ENCODE measurements at places on chromosomes 5 and 9.

DNA sequence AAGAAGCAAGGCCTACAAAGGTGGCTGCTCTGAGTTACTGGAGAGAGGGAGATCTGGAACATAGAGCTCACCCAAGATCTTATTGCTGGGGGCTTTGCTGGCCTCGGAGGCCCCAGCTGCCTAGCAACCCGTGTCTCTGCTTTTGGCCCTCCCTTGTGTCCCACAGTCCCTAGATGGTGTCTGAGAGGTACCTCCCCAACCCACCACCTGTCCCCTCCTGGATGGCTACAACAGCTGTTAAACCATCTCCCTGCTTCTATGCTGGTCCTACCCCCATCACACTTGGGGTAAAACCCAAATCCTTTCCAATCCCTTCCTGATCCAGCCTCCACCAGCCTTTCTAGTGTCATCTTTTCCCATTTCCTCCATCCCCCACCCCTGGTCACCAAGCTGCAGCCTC is 86.6 kb downstream of the PPARGC1B start:
- no peak for DNase-seq

GRCh38 chr5:158236511-158237335 is 377.8 kb upstream of the CLINT1 start:
- no peak for DNase-seq

DNA sequence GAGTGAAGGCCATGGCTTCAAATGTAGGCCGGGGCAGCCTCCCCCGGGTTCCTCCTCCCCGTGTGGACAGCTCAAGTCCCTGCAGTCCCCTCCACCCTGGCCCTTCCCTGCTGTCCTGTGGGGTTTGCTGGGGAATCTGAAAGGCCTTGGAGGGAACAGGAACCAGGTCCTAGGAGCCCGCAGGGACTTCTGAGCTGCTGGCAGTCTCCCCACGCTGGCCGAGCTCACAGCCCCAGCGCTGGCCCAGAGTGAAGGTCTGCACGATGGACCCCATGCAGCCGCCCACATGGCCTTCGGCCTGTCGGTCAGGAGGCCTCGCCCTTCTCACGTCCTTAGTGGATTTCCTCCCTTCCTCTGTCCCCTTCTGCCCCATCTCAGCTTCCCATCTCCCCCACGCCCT is 25.7 kb upstream of the NOTCH1 start:
- DNase-seq: no peak

- DNase-seq: no peak
These were observed 42.9 kb downstream of the UNC5A start for GRCh38 chr5:176853151-176853778.

DNA sequence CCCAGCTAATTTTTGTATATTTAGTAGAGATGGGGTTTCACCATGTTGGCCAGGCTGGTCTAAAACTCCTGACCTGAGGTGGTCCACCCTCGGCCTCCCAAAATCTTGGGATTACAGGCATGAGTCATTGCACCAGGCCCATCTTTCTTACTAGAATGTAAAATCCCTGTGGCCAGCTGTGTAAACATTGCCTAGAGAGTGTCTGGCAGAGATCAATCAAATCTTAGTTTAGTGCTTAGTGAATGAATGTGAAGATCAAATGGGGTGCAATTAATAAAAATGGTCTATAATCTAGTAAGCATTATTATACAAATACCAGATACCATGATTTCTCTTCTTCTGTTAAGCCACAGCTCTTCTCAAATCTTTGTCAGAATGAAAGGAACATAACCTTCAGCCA is 289.9 kb downstream of the KCTD16 start:
- DNase-seq: no peak

DNA sequence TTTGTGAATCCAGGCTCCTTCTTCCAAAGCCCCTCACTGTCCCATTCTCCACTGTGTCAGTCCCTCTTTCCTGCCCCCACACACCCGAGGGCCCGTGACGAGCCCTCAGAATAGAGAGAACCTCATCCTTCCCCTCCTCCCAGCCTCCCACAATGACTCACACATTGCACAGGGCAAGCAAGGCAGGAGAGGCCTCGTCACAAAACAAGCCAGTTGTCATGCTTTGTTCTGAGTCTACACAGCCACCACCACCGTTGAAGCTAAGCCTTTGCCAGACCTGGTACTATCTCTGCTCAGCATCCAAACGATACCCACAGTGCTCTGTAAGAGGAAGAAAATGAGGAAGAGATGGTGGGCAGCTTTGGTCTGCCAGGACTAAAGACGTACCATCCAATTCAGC is 142.2 kb upstream of the ZNF366 start:
- DNase-seq: no peak

DNA sequence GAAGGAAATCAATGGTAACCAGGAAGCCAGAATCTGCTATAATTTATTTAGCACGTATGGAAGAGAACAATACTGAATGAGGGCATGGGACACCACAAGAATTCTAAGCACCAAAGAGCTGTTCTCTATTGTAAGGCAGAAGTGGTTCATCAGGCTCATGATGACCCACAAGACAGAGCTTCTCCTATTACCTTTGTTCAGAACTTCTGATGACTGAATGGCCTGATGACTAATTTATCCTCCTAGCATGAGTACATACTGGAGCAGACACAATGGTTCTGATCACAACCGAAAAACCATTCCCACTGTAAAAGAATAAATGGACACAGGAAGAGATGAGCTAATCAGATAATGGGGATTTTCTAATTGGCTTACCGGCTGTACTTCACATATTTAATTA is 329.8 kb upstream of the PDE4D start:
- no peak for DNase-seq

DNA sequence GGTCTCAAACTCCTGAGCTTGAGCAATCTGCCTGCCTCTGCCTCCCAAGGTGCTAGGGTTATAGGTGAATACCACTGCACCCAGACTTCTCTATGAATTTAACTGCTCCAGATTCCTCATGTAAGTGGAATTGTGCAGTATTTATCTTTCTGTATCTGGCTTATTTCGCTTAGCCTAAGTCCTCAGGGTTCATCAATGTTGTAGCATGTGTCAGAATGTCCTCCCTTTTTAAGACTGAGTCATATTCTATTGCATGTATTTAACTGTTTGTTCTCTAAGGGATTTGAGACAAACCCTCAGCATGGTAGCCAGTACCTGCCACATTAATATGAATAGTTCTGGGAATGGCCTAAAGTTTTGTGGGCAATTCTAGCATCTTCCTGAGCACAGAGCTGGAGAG is 53.9 kb upstream of the TUT7 start:
- no peak for DNase-seq

- DNase-seq: no peak
These were observed 1400.7 kb downstream of the CDH12 start for GRCh38 chr5:21452449-21452848.

- no peak for DNase-seq
These were observed 182.3 kb upstream of the EFNA5 start for GRCh38 chr5:107853031-107853430.

DNA sequence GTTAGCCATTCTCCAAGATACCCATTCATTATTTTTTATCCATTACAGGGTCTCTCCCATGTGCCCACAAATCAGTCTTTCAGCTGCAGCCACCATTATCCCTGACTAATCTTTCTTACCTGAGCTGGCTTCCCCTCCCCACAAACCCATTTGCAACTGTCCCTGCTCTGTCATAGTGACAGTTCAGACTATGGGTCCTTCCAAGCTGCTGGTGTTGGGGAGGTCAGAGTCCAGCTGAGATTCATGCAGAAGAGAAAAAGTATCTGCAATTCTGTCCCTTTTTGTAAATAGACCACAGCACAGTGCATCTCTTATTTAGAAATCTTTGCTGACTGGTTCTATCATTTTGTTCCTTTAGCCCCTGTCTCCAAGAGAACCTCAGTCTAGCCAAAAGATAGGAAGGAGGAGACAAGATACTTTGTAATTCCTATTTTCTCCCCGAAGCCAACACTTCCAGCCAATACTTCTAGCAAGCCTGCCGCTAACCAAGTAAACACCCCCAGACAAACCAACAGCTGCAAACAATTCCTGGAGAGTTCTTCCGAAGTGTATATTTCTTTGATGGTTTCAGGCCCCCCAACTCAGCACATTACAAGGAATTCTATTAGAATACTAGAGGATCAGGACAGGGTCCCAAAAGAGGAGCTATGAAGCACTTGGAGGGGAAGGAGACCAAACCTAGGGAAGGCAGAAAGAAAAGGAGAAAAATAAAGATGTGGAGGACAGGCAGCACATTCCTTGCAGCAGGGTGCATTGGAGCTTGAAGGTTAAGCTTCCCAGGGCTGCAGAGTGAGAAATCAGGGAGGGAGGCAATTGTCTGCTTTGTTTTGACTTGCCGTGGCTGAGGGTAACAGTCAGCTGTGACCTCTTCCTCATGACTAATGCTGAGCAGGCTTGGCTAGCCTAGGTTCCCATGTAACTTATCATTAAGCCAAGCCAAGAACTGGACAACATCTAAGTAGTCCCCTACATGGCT is 148.5 kb downstream of the SGCD start:
- DNase-seq: no peak

- no peak for DNase-seq
These were observed 329.9 kb upstream of the ITGA1 start for GRCh38 chr5:52457810-52458209.

DNA sequence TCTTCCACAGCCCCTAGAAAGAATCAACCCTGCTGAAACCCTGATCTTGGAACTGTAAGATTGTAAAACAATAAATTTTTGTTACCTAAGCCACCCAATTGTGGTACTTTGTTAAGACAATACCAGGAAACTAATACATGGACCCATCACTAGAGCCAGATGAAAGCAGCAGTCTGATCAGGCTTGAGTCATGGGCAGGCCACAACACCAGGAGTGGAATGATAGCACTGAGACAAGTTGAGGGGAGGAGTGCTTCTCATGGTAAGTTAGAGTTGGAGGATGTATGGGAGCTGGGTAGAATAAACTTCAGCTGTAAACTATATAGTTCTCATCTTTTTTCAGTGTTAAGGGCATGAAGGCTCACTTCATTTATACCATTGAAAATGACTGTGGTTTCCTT is 164.4 kb upstream of the OR13F1 start:
- no peak for DNase-seq

DNA sequence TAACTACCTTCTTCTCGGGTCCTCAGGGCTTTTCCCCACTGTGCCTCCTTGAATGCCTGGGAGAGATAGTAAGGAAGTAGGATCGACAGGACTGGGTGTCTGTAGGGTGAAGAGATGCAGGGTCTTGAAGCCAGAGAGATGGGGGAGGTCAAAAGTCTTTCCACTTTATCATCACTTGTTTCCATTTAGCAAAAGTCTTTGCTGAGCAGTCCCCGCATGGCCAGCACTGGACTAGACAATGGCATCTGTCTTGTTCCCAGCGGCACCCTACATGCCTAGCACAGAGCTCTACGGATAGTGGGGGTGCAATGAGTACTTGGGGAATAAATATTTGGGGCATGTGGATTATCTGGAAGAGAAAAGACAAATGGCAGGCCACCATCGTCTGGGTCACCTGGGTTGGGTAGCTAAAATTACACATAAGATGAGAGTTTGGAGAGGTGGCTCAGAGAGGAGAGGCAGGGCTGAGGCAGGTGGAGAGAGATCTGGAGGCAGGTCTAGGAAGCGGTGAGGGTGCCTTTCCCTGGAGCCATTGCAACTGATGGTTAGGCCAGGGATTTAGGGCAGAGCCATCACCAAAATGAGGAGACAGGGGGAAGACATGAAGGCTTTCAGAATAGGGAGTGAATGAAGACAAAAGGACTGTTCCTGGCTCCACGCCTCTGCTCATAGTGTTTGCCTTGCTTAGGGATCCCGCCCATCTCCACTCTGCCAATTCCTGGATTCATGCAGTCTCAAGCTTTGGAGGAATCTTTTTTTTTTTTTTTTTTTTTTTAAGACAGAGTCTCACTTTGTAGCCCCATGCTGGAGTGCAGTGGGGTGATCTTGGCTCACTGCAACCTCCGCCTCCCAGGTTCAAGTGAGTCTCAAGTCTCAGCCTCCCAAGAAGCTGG is 250.8 kb upstream of the KLF4 start:
- no peak for DNase-seq

- no peak for DNase-seq
These were observed 48.4 kb downstream of the DMRT2 start for GRCh38 chr9:1098551-1098950.

DNA sequence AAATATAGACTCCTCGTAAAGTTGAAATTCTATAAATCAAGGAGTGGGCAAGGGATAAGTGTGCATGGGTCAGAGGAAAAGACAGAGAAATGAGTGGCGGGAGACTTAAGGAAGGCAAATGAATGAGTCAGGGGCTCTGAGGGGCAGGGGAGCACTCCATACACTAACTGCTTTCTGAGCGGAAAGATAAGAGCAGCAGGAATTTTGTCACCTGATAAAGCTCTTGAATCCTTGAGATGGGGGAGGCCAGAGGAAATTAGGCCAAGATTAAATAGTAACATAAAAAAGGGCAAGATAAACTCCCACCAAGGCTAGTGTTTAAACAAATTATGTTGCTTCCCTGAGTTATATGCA is 191.0 kb upstream of the S1PR3 start:
- DNase-seq: no peak

DNA sequence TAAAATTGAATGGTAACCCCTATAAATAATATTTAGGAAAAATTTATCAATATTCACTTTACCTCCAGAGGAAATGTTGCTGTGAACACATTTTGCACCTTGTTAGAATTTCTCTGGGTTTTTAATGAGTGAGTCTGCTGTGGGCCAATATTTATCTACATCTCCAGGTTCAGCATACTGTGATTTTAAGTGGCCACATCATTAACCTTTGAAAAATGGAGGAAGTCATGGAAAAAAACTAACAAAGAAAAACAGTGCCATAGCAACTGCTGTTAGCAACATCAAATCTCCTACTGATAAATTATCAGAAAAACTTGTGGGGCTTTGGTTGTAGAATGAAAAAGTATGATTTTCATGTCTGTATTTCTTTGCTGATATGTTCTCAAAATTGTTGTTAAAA is 55.0 kb downstream of the CD180 start:
- DNase-seq: no peak

GRCh38 chr9:115225459-115226116 is 107.6 kb upstream of the TNC start:
- DNase-seq: no peak

- DNase-seq: no peak
These were observed 142.9 kb upstream of the GRAMD2B start for GRCh38 chr5:126280343-126280742.

DNA sequence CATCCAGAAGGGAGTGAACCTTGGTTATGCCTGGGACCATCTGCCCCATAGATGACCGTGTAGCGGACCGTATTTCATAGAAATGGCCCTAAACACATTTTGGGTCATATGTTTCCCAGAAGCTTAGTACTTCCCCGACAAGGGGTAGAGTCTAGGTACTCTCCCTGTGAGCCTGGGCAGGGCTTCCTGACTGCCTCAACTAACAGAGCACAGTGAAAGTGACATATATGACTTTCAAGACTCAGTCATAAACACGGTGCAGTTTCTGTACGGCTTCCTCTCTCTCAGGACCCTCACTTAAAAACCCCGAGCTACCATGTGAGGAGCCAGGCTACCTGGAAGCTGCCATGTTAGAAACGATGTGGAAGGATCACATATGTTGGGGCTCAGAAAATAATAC is 20.9 kb downstream of the C9orf57 start:
- no peak for DNase-seq

DNA sequence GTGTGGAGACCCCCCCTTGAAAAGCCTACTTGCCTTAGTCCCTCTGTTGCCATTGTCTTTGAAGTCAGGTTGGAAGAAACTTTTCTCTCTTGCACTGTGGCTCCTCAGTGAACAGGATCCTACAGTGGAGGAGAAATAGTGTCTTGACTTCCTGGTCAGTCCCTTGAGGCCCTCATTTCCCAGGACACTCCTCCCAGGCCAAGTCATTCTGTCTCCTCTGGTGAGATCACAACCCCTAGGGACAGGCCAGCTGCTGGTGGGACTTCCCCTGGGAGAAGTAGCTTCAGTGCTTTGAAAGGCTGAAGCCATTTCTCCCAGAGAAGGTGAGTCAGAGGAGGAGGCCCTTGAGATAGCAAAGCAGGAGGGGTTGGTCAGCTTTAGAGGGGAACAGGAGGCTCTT is 10.1 kb upstream of the GRIA1 start:
- DNase-seq: no peak

- no peak for DNase-seq
These were observed 102.1 kb upstream of the CEP78 start for GRCh38 chr9:78133751-78134150.

All from effector memory CD8-positive, alpha-beta T cell (primary cell).